SK-MEL-5 (cell line): ENCODE measurements at places on chromosomes 16 and 17.

- no peak for DNase-seq
Observed at GRCh38 chr16:51002881-51003490, 148.1 kb downstream of the SALL1 start.

GRCh38 chr17:1714427-1714979, 4.3 kb upstream of the TLCD2 start:
- DNase-seq: peak; percentile 79

DNA sequence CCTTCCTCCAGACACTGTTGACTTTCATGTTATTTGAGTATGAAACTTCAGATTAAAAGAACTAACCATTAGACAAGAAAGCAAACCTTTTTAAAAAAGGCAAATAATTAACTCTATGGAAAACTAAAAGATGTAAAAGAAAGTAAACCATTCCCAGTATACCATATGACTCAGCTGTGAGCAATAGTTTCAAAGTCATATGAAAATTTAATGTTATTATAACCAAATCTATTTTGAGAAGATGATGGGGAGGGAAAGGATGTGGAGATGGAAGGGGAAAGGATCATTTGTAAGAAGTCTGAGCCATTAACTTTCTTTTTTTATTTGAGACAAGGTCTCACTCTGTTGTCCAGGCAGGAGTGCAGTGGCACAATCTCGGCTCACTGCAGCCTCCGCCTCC, 131.8 kb downstream of the IRX5 start:
- DNase-seq: no peak

DNA sequence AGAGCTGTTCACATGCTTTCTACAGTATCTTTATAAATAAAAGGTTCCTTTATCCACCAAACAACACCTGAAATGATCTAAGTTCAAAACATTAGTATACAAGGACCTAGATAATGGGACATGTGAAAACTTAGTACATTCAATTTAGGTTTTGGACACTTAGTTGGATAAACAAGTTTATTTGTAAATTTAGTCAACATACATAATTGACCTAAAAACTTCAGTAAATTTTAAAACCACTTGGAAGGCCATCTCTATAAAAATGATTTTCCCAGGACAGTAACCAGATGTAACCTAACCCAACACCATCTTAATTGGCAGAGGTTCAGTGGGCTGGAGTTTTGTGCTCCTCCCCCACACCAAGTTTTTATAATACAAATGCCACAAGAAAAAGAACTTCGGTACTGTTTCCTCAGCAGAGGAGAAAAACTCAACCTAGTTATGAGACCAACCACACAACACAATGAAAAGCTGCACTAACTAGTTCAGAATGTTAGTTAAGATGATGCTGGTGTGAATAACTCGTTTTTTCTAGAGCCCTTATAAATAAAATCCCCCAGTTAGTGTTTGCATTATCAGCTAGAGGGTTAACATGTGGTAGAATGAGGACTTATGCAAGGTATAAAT, 7.2 kb upstream of the UNK start:
- DNase-seq: no peak

GRCh38 chr17:56130026-56130425, 23.2 kb upstream of the ANKFN1 start:
- no peak for DNase-seq

DNA sequence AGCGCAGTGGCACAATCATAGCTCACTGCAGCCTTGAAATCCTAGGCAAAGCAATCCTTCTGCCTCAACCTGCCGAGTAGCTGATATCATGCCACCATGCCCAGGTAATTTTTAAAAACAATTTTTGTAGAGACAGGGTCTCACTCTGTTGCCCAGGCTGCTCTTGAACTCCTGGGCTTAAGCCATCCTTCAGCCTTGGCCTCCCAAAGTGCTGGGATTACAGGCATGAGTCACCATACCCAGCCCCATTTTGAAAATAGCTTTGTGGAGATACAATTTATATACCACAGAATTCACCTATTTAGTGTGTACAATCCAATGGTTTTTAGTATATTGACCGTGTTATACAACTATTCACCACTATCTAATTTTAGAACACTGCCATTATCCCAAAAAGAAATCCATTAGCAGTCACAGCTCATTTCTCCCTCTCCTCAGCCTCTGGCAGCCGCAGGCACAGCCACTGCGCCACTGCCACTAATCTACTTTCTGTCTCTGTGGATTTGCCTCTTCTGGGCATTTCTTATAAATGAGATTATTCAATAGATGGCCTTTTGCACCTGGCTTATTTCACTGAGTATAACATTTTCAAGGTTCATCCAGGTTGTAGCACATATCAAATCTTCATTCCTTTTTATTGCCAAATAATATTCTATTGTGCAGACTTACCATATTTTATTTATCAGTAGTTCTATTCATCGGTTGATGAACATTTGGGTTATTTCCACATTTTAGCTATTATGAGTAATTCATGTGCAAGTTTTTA, 6.5 kb downstream of the RNF157 start:
- DNase-seq: no peak

DNA sequence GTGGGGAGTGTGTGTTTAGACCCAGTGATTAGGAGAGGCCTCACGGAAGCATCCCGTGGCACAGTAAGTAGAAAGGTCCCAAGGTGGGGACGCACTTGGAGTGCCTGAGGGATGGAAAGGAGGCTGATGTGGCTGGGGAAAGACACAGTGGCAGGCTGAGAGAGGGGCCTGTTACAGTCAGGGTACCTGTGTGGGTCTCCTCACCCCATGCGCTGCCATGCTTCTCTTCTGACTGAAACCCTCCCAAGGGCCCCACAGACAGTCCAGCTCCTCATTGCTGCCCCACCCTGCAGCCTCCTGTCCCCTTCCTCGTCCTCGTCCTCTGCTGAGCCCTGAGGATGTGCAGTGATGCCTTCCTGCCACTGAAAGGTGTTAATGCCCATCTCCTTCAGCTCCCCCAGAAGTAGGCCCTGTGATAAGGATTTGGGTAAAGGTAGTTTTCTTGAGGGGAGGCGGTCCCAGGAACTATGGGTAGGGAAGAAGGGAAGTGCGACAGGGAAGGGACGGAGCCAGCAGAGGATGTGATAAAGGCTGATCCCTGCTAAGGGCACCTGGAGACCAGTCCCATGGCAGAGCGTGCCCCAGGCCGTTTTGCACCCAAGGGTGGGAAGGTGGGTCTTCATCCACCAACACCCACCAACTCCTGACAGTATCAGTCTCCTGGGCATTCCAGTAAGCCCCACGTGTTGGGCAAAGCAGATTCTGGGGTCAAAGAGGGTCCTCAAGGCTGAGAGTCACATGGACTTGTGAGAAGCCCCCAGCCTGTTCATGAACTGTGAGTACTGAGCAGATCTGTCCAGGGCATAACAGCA, 237.2 kb downstream of the GSG1L start:
- DNase-seq: no peak

DNA sequence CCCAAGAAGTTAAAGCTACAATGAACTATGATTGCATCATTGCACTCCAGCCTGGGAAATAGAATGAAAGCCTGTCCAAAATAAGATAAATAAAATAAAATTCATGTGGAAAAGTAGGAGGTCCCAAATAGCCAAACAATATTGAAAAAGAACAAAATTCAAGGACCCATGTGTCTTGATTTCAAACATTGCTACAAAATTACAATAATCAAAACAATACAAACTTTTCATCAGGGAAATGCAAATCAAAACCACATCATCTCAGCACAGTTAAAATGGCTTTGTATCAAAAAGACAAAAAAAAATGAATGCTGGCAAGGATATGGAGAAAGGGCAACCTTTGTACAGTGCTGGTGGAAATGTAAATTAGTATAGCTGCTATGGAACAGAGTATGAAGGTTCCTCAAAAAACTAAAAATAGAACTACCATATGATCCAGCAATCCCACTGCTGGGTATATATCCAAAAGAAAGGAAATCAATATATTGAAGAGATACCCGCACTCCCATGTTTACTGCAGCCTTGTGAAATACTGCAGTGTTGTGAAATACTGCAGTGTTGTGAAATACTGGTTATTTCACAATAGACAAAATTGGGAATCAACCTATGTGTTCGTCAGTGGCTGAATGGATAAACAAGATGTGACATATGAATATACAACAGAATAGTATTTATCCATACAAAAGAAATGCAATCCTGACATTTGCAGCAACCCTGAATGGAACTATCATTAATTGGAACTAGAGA, 24.5 kb upstream of the ZNF287 start:
- DNase-seq: no peak

DNA sequence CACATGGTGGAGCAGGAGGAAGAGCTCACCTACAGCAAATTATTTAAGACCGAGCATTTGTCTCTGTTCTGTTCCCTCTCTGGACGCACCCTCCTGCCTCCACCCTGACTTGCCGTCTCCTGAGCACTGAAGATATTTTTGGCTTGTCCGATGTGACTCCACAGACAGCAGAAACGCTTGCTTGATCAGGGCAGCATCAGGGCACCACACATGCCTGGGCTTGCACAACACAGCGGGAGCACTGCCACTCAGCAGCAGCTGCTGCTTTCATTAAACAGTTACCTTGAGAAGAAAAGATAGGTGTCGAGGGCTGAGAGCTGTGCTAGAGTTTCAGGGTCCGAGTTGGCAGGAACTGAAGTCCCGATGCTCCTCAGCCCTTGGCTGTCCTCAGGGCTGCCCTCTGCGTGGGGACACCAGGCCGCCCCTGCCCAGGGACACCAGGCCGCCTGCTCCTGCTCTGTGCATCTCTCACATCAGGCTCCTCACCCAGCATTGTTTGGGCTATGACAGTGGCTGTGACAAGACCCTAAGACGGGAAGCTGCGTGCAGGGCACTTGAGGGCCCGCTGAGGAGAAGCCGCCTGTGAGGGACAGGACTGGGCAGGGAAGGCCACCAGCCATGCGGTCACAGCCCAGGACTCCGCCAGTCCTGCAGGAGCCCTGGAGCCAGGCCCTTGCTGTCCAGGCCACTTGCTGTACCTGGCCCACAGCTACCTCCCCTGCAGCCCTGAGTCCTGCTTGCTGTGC, 21.3 kb upstream of the CDH15 start:
- no peak for DNase-seq

- DNase-seq: no peak
Observed at GRCh38 chr16:70304892-70305448, 6.0 kb downstream of the DDX19B start.

DNA sequence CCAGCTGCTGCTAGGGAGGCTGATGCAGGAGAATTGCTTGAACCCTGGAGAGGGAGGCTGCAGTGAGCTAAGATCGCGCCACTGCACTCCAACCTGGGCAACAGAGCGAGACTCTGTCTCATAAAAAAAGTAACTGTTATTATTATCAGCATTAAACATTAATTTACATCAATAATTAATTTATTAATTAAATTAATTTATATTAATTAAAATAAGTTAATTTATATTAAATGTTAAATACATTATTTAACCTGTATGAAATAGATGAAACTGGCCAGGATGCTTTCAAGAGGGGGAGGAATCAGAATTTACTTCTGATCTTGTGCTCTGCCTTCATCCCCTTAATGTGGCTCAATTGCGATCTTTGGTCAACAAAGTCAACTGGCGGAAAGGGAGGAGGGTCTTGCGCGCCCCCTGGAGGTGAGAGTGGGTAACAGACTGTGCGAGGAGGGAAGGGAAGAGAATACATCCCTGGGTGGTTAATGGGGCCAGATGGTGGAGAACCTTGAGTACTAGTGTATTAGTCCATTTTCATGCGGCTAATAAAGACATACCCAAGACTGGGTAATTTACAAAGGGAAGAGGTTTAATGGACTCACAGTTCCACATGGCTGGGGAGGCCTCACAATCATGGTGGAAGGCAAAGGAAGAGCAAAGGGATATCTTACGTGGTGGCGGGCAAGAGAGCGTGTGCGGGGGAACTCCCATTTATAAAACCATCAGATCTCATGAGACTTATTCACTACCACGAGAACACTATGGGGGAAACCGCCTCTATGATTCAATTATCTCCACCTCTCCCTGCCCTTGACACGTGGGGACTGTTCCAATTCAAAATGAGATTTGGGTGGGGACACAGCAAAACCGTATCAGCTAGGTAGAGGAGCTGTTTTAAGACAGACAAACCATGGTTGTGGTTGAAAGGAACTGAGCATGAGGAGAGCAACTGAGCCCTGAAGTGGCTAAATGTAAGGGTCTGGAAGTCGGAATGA, 15.7 kb upstream of the CPPED1 start:
- peak; percentile 82 for DNase-seq

DNA sequence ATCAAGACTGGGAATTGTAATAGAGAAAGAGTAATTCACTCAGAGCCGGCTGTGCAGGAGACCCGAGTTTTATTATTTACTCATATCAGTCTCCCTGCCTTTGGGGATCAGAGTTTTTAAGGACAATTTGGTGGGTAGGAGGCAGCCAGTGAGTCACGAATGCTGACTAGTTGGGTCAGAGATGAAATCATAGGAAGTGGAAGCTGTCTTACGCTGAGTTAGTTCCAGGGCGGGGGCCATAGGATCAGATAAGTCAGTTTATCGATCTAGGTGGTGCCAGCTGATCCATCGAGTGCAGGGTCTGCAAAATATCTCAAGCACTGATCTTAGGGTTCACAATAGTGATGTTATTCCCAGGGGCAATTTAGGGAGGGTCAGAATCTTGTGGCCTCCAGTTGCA, 20.2 kb upstream of the GUCY2D start:
- no peak for DNase-seq

DNA sequence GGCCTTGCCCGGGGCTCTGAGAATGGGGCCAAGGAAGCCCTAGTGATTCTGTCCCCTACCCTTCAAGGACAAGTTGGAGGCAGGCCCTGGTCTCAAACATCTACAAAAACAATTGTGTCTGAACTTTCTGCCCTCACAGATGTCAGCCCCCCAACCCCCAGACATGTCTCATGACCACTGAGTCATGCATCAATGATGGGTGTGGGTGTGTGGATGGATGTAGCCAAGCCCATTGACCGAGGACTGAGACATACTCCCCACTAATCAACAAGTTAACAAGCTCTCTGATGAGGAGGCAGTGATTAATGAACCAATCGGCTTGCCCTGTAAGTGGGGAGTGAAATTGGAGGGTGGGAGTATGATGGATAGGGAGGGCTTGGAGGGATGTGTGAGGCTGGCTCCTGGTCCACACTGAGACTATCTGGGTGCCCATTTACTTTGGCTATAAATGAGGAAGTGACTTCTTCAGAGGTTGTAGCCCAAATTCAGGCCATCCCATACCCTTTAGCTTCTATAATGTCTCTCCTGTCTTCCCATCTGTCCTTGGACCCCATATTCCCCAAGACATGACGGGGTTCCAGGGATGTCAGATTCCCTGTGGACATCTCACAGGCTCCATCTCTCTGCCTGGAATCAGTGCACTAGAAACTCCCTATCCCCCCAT, 97.1 kb upstream of the TMEM97 start:
- no peak for DNase-seq
